HTR-8/SVneo (cell line): ENCODE measurements at places on chromosomes 2 and 18.

DNA sequence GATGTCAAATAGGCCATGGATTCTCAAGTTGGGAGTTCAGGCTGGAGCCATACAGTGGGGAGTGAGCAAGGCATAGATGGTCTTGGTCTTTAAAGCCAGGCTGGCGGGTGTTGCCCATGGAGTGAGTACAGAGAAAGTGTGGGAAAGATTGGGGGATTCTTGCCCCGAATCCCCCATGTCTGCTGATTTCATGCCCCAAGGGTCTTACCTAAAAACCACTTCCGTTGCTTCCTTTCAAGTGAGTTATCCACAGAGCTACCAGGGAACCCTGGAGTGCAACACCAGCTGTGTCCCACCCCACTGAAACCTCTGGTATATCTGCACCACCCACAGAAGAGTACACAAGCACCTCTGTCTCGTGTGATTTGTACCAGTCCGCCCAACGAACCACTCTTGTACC is 31.4 kb downstream of the FHOD3 start:
- DNase-seq = no peak

DNA sequence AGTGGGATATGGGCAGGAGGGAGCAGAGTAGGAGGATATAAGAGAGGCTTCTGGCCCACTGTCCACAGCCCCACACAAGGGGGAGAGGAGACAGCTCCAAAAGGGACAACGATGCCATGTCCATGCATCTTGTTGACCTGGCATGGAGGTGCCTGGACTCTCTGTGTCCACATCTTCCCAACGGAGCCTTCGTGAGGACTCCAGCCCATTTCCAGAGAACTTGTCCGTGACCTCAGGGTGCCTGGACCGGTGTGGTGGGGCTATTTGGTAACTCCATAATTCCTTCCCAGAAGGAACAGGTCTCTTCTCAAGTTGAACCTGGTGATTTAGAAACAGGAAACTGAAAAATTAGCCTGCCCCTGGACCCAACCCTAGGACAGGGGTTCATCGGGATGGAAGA is 133.9 kb downstream of the CYP26B1 start:
- DNase-seq = no peak

DNA sequence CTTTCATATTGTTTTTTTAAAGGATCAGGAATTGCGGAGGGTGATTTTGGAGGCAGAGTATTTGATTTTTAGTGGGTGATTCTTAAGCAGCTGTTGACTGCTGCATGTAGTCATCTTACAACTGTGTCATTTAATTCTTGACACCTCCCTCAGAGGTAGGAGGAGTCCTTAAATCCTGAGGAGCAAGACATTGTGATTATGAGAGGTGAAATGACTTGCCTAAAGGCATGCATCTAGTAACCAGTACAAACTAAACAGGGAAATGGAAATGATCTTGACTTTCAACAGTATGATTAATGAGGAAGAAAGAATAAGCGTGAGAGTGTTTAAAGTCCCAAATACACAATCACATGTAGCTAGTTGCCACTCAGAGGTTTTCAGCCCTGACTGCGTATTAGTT is 440.7 kb downstream of the THSD7B start:
- no peak for DNase-seq

GRCh38 chr2:70832386-70832785 is 3.2 kb downstream of the CD207 start:
- no peak for DNase-seq

- DNase-seq = no peak
Measured at GRCh38 chr2:2542966-2543611, 212.0 kb upstream of the MYT1L start.

DNA sequence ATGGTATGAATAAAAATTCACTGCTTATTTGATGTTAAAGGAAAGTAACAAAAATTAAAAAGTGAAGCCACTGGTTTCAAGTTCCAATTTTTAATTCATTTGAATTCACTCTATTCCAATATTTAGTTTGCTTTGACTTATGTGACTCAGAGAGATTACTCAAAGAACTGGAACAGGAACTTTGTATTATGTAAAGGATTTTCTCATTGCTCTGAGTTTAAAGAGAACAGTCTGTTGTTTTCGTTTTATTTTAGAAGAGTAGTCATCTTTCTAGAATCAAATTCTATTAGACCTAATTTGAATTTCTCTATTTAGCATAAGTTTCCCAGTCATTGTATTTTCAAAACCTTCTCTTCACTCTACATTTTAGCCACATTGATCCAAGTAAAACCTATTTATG is 300.1 kb upstream of the SLC8A1 start:
- no peak for DNase-seq

DNA sequence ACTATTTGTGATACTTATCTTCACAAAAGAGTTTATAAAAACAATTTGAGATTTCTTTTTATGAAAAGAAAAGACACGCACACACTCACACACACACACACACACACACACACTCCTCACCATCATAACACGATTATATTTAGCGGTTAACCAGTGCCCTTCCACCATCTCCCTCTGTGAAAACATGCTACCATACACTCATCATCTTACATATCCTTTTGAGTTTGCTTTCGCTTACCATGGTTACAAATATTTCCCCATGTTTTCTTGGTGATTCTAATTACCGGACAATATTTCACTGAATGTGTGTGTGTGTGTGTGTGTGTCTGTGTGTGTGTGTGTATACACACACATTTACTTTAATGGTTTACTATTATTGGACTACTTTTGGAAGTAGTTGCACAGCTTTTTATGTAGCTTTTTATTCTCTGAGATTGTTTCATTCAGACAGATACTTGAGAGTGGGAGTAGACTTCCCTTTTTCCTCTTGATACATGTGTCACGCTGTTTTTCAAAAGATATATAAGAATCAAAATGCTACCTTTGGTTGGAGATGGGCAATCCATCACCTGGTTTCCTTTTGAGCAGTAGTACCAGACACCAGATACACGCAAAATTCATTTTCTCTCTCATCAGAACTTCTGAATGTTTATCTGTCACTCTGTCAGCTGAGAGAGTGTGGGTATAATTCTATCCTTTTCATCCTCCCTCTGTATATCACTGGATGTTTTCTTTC is 138.1 kb downstream of the SETBP1 start:
- DNase-seq = no peak

DNA sequence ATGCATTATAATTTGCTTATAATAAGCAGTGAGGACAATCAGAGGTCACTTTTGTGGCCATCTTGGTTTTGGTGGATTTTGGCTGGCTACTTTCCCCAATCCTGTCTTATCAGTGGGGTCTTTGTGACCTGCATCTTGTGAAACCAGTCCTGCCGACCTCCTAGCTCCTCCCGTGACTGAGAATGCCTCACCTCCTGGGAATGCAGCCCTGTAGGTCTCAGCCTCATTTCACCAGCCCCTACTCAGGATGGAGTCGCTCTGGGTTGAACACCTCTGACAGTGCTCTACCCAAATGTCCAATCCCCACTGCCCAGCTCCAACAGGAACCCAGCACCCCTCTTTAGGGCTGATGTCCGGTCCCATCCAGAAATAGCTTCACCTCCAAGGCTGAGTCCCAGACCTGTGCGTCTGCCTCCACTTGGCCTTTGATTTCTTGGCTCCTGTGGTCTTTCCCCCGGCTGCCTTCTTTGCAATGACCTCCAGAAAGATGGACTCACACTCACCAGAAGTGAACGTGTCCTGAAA is 31.3 kb upstream of the PXDN start:
- DNase-seq = no peak

GRCh38 chr18:33928231-33928630 is 296.5 kb downstream of the NOL4 start:
- no peak for DNase-seq

DNA sequence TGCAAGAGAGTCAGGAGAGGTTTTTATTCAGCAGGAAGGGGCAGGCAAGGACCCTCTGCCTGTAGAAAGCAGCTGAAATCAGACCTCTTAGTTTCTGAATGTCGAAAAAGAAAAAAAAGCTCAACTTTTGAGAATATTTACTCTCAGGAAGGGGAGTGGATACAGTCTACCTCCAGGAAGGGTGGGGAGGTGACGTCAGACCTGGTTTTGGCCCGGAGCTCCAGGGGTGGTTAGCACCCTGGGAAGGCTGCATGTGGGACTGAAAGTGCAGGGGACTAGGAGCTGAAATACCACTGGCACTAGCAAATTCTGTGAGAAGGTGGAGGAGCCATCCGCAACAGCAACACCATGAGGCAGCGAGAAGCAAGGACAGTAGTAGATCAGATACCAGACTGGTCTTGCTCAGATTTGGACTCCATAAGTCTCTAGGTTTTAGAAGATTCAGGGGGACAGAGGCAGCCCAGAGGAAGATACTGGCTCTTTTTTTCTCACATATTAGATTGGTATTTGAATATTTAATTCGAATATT is 19.8 kb downstream of the MC2R start:
- no peak for DNase-seq

DNA sequence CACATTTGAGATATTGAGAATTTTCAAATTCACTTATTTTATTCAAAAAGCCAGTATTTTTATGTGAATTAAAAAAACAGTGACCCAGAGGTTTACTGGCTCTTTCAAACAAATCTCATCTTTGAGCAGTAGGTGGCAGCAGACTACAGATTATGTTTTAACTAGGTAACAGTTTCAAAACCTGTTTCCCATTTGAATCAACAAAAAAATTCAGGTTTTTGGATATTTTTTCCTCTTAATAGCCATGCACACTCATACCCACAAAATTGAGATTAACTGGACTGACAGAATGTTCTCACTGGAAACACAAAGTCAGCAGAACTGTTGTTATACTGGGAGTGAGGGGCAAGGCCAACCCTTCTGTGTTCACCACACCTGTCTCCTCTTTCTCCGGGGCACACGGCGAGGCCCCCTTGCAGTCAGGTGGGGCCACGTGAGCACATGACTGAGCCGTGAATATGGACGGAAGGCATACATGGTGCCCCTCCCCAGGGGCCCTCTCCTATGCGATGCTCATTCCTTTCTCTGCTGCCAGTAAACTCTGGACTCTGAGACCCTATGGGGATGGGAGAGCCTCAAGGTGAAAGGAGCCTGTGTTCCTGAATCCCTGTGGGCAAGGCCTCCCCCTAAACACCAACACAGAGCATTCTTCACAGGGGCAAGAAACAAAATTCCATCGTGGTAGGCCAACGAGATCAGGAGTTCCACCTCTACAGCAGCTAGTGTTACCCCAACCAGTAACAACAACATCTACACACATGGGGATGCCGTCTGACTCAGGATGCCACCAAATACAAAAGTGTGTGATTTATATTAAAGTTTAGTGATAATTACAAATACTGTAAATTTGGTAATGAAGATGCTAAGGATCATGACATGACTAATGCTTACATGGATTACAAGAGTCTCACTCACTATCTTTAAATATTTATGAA is 80.4 kb downstream of the LPIN2 start:
- DNase-seq = peak; percentile 46

DNA sequence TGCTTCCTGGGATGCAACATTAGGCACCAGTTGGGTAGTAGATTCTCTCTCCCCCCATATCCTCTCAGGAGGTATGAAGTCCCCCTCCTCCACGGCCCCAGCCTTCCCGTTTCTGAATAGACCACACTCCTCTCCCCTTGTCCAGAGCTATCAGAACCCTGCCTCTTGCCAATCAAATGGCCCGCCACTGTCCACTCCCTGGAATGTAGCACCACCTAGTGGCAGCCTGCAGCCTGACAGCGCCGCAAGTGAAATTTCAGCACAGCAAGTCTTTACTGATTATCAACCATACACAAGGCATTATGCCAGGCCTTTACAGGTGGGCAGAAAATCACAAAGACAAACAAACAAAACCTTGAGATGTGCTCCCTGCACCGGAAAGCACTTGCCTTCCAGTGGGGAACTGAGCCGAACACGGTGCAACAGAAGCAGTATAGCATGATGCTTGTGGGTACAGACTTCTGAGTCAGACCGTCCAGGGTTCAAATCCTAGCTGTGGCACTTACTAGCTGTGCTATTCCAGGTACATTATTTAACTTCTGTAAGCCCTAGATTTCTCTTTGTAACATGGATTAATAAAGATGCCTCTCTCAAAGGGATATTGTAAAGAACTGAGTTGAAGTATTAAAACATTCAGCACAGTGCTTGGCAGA is 174.0 kb downstream of the SMAD2 start:
- peak; percentile 50 for DNase-seq

- DNase-seq = no peak
Measured at GRCh38 chr2:141698500-141698899, 432.3 kb downstream of the LRP1B start.

DNA sequence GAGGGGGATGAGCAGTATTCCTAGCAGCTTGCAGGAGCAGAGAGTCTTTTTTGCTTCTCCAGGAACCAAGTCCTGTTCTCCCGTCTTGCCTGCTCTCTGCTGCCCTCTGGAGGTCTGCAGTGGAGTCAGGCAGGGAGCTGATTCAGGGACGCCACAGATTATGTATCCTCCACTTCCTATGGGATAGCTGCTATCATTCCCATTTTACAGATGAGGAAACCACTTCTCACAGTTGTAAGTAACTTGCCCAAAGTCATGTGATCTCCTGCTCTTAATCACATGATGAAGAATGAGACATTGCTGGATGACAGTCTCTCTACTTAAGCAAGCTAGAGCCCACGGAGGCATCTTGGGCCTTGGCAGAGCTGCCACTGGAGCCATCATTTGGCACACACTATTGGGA is 8.3 kb downstream of the SLC4A5 start:
- peak; percentile 88 for DNase-seq

GRCh38 chr2:219402665-219403515 is 15.2 kb upstream of the DNPEP start:
- peak; percentile 81 for DNase-seq

- no peak for DNase-seq
Measured at GRCh38 chr2:235194351-235194750, 242.5 kb downstream of the SH3BP4 start.

GRCh38 chr18:33097126-33097525 is 324.3 kb upstream of the KLHL14 start:
- no peak for DNase-seq

GRCh38 chr2:157782057-157782845 is 93.9 kb downstream of the ACVR1 start:
- DNase-seq = peak; percentile 1

DNA sequence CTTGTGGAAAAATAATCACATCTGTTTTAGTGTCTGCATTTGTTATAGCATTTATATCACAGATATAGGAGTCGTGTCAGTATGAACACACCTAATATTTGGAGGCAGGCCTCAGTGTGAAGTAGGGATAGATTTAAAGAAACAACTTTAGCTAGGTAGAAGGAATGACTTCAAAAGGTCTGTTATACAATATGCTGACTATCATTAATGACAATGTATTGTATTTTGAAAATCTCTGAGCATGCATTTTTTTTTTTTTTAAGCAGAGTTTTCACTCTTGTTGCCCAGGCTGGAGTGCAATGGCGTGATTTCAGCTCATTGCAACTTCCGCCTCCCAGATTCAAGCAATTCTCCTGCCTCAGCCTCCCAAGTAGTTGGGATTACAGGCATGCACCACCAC is 248.3 kb downstream of the EN1 start:
- DNase-seq = no peak

DNA sequence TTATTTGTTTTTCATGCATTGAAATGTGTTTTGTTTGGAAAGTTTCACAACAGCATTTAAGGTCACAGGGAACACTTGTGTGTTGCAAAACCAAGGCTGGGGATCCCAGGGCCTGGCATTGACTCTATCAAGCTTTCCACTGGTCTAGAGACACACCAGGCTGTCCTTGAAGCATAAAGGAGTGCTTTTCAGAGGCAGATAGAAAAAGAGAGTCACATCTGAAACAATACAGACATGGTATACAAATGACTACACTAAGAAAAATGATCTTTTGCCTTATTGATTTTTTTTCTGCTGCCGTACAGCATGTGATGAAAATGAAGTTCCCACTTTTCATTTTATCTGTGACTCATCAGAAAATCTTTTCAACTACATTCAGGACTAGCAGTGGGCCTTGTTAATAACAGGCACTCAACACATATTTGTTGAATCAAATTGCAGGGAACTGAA is 61.9 kb upstream of the ZCCHC2 start:
- DNase-seq = no peak
